ENCODE measurements at places on chromosomes 16 and 17.
A peak's percentile ranks its signal among the peaks of the same experiment; 100 is the strongest.

GRCh38 chr17:42772945-42773289 lies 332 bp upstream of the VPS25 start:
- no peak for DNase-seq

GRCh38 chr16:48367441-48368049 lies 17.7 kb downstream of the SIAH1 start:
- DNase-seq, result no peak

- no peak for DNase-seq
Measured at GRCh38 chr17:83151442-83152226, 72.2 kb downstream of the METRNL start.

- DNase-seq, result peak; percentile 50
Measured at GRCh38 chr17:83012868-83013778, 66.3 kb upstream of the METRNL start.

GRCh38 chr17:74981318-74981978 lies 6.0 kb upstream of the CDR2L start:
- DNase-seq, result no peak

DNA sequence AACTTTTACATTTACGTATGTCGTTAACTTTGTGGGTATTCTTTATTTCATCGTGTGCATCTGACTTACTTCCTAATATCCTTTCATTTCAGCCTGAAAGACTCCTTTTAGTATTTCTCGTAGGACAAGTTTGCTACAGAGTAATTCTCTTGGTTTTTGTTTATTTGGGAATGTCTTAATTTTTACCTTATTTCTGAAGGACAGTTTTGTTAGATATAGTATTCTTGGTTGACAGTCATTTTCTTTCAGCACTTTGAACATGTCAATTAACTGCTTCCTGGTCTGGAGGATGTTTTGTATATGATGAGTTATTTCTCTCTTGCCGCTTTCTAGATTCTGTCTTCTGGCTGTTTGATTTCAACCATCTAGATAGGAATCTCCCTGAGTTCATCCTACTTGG lies 109.2 kb upstream of the NACA2 start:
- DNase-seq, result no peak

GRCh38 chr17:4969047-4969550 lies 1.5 kb upstream of the SPAG7 start:
- no peak for DNase-seq

DNA sequence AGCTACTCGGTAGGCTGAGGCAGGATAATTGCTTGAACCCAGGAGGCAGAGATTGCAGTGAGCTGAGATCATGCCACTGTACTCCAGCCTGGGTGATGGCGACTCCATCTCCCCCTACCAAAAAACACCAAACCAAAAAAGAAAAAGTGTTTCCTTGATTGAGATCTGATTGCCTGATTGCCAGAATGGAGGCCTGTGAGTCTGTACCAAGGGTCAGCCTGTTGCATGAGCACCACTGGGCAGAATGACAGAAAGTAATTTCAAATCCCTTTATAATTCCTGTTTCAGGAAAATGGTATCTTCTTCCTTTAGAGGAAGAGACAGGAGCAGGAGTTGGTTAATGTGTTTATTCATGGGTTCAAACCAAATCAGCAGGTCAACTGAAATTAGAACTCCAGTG lies 8.5 kb downstream of the UBN1 start:
- DNase-seq, result no peak

- no peak for DNase-seq
Measured at GRCh38 chr16:66245072-66245471, 121.4 kb upstream of the CDH5 start.

GRCh38 chr16:2826591-2827373 lies 3.3 kb upstream of the ZG16B start:
- DNase-seq, result no peak

DNA sequence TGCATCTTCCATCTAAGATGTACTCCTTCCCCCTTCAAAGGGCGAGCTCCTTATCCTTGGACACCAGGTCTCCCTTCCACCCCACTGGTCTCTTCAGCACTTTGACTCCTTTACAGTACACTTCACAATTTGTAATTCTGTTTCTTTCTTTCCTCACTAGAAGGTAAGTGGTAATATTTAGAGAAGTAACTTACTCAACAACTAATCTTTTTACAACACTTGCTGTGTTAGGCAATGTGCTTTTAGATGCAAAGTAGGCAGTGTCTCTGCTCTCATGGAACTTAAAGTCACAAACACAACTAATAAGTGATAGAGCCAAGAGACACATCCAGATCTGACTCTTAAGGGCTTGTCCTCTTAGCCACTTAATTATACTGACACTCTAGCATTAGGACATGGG lies 6.4 kb downstream of the SIAH1 start:
- DNase-seq, result no peak

DNA sequence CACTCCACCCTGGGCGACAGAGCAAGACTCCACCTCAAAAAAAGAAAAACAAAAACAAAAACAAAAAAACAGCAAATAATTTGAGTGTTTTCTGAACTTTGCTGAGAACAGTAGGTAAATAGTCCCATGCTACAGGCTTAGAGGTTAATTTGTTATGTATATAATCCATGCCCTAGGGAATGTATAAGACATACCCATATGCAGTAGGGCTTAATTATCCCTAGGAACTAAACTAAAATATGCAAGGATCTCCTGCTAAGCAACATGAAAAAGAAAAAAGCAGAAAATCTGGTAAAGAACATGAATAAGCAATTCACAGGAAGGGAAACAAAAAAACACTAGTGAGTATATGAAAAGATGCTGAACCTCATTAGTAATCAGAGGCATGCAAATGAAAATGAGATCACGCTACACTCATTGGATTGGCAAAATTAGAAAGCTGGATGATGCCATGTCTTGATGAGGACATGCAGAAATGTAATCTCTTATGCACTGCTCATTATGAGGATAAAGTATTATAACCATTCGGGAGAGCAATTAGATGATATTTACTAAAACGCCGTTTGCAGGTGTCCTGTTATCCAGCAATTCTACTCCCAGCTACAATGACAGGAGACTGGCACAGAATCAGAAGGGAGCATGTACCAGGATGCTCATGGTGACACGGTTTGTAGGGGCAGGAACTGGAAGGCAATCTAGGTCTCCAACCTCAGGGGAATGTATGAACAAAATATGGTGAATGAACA lies 5.6 kb downstream of the KCTD13 start:
- no peak for DNase-seq

GRCh38 chr16:22291860-22292318 lies 5.3 kb upstream of the POLR3E start:
- no peak for DNase-seq

GRCh38 chr16:84751241-84751640 lies 51.4 kb downstream of the USP10 start:
- DNase-seq, result no peak

- no peak for DNase-seq
Measured at GRCh38 chr17:15496735-15497670, 29.6 kb upstream of the CDRT4 start.

Data from HS-27A (cell line).